ENCODE measurements at places on chromosomes 16 and 17.

DNA sequence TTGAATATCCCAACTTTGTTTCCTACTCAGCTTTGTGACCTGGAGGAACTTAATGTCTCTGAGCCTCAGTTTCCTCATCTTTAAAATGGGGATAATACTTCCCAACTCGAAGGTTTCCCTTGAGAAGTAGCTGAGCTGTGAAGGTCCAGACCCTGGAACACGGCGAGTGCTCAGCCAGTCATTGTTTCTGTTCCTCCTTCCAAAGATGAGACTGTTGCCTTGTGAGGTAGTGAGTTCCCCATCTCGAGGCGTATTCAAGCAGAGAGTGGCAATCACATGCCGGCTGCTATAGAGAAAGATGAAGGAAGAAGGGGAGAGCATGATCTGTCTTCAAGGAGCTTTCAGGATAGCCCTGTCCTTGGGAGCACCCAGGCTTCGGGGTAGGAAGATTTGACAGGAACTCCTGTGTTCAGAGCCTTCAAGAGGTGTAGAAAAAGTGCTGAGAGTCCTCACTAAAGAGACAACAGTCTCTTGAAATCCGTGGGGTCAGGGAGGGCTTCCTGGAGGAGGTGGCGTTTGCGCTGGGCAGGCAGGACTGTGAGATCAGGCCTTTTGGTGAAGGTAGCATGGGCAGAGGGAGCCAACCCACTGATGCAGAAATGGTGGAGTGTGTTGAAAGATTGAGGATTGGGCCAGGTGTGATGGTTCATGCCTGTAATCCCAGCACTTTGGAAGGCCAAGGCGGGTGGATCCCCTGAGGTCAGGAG is 27.2 kb downstream of the SPNS2 start:
- no peak for DNase-seq

DNA sequence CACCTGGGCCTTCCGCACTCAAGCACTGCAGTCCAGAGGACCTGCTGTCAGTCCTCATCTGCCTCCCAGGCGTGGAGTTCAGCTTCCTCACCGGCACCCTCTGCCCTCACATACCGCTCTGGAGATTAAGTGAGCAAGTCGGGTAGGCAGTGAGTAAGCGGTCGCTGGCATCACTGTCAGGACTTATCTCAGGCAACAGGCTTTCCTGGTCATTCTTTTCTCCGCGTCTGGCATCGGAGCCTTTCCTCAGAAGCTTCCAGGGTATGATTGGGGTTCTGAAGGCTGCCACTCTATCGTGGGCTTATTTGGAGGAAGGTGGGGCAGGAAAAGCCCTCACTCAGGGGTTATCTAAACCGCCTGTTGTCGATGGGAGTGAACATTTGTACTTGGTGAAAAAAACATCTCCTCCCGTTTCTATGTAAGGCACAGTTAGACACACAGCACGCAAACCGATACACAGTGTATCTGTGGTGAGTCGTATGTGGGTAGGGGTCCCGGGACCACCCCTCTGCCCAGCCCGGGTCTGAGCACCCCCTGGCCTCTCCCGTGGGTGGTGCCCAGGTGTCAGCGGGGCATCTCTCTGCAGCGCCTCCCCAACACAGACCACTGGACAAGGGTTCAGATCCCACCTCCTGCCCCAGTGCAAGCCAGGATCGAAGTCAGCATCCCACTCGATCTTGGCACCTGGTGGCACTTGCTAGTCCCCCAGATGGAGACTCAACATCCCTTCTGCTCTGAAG is 92.5 kb upstream of the PLCG2 start:
- DNase-seq, result no peak

- DNase-seq, result no peak
Observed at GRCh38 chr16:13032911-13033310, 131.5 kb downstream of the SHISA9 start.

GRCh38 chr16:28321700-28322411 is 29.5 kb downstream of the SBK1 start:
- no peak for DNase-seq

GRCh38 chr17:76735006-76735405 is 2.1 kb downstream of the SRSF2 start:
- no peak for DNase-seq

All from mesothelial cell of epicardium (in vitro differentiated cells).